NCI-H2029 treated with DMSO at 0.1 percent for 48 hours (cell line): ENCODE measurements at places on chromosomes 4 and X.

GRCh38 chr4:66187175-66187720, 517.0 kb upstream of the EPHA5 start:
- peak; percentile 56 for DNase-seq

DNA sequence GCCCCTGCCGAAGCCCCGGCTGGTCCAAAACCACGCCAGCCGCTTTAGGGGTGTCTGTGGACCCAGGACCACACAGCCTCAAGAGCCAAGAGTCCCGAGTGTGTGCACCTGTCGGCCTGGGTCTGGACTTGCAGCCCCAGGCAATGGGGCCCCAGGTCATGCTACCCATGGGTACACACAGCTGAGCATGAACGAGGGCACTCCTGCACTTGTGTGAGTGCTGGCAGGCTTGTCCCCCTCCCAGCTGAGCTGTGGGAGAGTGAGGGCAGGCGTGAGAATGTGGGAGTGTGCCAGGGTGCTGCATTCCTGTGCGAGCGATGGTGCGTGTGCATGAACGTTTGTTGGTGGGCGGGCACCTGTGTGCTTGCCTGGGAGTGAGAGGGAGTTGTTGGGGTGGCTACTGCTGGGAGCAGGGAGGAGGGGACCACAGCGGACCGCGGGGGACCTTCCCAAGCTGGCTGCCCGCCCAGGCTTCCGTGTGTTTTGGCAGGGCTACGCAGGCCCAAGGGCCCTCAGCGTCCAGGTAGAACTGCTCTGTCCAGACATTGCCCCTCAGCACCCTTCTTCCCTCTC, 30.8 kb downstream of the BLOC1S4 start:
- peak; percentile 95 for DNase-seq

DNA sequence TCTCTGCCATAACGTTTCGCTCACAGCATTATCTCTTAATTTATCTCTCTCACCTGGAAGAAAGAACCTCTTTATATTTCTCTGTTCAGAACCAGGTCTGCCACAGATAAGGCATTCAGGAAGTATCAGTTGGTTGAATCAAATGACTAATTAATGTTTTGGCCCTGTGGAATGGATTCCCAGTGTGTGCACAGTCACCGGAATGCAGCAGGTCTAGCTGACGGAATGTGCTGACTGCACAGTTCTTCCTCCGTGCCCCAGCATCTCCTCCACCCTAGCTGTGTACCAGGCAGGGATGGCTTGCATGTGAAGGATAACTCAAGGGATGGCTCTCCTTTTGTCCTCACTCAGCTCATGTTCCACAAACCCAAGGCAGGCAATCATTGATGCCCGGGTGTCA, 141.8 kb upstream of the MSX1 start:
- no peak for DNase-seq

DNA sequence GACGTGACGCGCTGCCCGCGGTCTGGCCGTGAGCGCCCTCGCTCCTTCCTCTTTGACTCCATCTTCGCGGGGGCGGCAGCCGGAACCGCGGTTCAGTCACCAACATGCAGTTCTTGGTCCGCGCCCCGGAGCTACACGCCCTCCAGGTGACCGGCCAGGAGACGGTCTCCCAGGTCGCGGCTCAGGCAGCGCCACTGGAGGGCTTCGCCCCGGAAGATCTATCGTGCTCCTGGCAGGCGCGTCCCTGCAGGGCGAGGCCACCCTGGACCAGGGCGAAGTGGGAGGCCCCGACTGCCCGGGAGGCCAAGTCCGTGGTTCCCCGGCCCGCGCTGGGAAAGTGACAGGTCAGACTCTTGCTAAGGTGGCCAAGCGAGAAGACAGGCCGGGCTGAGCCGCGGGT, 2.9 kb downstream of the TRIML2 start:
- no peak for DNase-seq

DNA sequence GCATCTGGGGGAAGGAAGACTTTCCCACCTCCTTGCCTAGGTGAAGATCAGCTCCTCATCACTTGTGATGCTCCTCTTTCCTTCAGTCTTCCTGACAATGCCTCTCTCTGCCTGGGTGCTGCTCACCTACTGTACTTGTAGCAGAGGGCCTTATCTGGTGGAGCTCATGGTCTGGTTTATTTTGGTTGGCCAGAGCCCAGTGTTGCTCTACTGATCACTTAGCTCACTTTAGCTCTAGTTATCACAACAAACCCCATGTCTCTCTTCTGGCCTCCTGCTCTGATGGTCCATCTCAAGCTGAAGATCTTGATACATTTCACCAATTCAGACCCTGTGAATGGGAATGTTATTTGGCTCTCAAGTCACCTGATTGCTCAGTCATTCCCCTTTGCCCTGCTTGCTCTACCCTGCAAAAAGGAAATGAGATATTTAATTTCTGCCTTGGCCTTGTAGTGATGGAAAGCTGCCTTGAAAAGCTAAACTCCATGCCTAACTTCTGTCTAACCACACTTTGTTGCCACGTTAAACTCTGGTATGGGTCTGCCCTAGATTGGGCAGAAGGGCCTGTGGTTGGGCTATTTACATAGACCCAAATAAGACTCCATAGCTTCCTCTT, 30.3 kb upstream of the ADH1C start:
- no peak for DNase-seq

GRCh38 chrX:114611018-114611619, 27.2 kb downstream of the HTR2C start:
- peak; percentile 3 for DNase-seq

DNA sequence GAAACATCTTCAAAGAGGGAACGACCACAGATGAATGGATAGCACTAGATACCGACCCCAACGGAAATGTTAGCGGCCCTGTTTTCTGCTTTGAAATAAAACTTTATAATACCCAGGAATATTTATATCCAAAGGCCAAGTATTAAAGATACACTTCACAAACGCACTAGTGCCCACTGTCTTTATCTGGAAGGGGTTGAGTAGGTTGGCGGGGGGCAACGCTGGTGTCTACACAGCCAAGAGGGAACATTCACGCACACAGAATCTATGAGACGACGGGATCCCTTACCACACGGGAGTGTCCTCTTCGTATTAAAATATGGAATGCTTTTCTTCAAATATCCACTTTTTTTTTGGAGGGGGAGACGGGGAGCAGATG, 3.3 kb downstream of the HAND2 start:
- DNase-seq: no peak

- no peak for DNase-seq
Measured at GRCh38 chr4:72326692-72327632, 242.1 kb downstream of the ADAMTS3 start.

- DNase-seq: no peak
Measured at GRCh38 chr4:22911285-22911684, 218.5 kb downstream of the GBA3 start.

- DNase-seq: peak; percentile 37
Measured at GRCh38 chrX:132092439-132093065, 35.3 kb downstream of the FRMD7 start.

GRCh38 chr4:153748378-153748777, 11.4 kb downstream of the RNF175 start:
- no peak for DNase-seq

- DNase-seq: no peak
Measured at GRCh38 chr4:66555301-66555700, 885.0 kb upstream of the EPHA5 start.

DNA sequence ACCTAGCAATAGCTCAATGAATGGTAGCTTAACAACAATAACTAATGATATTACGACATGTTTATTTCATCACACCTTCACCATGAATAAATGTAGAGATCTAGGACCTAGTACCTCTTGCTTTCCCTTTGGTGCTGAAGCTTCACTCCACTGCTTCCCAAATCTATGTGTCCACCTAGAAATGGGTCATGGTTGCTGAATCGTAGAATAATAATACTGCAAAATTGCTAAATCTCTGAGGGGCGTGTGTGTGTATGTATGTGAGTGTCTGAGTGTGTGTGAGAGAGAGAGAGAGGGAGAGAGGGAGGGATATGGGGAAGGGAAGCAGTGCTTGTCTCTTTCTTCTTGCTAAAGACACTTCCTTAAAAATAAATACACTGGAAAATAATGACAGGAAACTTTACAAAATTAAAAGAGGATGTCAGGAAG, 109.3 kb upstream of the BMP2K start:
- DNase-seq: no peak

GRCh38 chrX:17689971-17690409, 47.3 kb upstream of the SCML1 start:
- DNase-seq: peak; percentile 23

DNA sequence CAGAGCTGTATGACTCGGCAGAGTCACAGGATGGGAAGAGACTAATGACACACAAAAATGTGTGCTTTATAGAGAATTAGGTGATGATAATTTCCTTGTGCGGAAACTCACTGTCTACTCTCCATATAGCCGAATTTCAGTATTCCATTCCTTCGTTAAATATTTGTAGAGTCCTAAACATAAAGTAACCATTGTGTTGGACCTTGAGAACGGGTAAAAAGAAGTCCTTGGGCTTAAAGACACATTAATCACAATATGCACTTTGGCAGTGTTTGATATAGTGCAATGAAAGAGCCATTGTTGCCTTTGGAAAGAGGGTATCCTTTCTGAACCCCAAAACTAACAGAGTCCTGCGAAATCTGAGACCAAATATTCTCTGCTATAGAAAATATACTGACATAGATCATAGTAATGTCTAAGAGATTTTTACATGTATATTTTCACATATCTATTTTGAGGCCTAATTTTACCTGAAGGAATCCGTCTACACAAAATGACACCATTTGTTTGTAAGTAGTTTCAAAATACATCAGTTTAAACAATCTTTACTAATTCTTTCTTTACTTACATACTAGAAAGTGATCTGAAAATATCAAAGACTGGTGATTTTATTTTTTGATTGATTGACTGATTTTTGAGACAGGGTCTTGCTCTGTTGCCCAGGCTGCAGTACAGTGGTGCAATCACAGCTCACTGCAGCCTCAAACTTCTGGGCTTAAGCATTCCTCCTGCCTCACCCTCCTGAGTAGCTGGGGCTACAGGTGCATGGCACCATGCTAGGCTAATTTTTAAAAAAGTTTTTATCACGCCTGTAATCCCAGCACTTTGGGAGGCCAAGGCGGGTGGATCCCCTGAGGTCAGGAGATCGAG, 296.8 kb downstream of the DCTD start:
- no peak for DNase-seq

- no peak for DNase-seq
Measured at GRCh38 chrX:79181401-79181800, 36.9 kb downstream of the GPR174 start.
